ENCODE measurements at places on chromosomes 3 and 15.
A peak's percentile ranks its signal among the peaks of the same experiment; 100 is the strongest.

GRCh38 chr15:71800835-71801745, 9.3 kb upstream of the NR2E3 start:
- DNase-seq = peak; percentile 70

GRCh38 chr3:107662586-107662985, 139.8 kb downstream of the BBX start:
- no peak for DNase-seq

- no peak for DNase-seq
Observed at GRCh38 chr3:171351676-171352075, 108.5 kb downstream of the TNIK start.

- no peak for DNase-seq
Observed at GRCh38 chr3:126646674-126647073, 8.2 kb downstream of the TXNRD3 start.

- no peak for DNase-seq
Observed at GRCh38 chr3:38115645-38116427, 21.1 kb downstream of the ACAA1 start.

DNA sequence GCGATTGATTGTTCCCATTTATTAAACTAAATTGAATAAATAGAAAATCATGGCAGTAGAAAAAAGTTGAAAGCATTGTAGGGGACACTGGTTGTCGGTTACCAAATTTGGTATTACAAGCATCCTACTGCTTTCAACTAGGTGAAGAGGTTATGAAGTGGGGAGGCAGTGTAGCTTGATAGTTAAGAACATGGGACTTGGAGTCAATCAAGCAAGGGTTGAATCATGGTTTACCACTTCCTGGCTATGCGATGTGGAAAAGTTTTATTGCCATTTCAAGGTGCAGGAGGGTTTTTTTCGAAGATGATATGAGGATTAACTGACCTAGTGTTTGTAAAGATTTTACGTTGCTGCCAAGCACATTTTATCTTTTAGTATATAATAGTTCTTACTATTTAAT, 318.2 kb upstream of the KCNH8 start:
- no peak for DNase-seq

DNA sequence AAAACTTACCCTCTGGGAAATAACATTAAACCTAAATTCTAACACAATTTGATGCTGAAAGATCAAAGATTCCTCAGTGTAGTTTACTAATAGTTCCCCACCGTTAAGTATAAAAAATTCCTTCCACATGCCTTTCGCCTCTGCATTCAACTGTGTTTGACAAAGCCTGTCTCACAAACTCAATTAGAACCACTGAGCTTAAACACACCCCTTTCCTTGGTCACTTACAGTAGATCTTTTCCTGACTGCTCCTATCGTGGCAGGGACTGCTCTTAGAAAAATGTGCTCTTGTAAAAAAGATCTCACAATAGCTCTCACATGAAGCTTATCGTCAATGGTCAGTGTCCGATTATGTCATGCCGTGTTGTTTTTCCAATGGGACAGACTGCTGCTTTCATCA, 8.9 kb upstream of the KBTBD8 start:
- DNase-seq = no peak

- no peak for DNase-seq
Observed at GRCh38 chr3:63032881-63033280, 157.7 kb upstream of the CADPS start.

DNA sequence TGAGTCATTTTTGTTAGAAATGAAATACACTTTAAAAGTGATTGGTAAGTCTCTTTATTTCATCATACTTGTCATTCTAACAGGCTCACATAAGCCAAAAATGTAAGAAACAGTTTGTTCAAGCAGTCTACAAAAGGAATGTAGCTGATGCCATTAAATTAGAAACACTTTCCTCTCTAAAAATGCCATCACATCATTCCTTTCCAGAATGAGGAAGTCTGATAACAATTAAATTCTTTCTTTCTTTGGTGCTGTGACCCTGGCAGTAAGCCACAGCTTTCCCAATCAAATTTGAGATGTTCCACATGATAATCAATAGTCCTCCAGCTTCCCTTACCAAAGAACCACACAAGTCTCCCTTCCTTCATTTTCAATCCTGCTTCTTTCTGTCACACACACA, 9.4 kb upstream of the P2RY1 start:
- DNase-seq = no peak

GRCh38 chr3:134797057-134797740, 2.1 kb downstream of the EPHB1 start:
- no peak for DNase-seq

DNA sequence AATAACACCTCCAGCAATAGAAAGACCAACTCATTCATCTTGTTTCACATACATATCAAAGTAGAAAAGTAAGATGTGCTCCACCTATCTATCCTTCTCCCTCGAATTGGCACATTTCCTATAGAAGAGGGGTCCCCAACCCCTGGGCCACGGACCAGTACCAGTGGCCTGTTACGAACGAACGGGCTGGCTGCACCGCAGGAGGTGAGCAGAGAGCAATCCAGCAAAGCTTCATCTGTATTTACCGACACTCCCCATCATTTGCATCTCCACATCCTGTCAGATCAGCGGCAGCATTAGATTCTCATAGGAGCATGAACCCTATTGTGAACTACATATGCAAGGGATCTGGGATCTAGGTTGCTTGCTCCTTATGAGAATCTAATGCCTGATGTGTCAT, 95.0 kb upstream of the CGNL1 start:
- no peak for DNase-seq

DNA sequence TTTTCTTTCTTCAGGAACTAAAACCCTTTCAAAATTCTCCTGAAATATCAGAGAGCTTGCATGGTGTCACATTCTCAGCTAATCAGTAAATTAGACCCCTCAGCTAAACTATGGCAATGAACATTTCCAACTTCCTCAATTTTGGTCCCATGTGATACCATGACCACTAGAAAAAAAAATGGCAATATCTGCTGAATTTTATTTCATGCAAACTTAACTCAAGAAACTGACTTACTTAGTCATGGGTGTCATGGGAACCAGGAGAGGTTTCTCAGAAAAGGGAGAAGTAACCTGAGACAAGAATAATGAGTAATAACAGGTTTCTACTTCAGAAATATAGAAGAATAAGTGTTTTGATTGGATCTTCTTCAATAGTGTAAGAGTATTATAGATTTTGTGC, 784.6 kb upstream of the ALCAM start:
- DNase-seq = no peak

DNA sequence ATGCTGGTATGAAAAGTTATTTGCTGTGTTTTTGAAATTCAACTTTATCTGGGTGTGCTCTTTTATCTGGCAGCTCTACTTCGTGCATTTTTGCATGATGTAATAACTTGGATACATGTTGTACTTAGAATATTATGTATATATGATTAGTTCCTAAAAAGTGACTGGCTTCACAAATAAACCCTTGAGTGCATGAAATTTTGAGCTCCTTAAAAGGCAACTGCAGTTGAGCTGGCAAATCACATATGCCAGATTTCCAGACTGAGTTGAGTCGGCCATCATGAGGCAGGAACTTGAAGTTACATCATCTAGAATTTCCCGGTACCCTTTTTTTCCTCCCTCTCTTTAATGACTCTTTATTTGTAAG, 162.5 kb downstream of the FNDC3B start:
- DNase-seq = no peak

- no peak for DNase-seq
Observed at GRCh38 chr3:158267015-158267414, 157.1 kb downstream of the RSRC1 start.

DNA sequence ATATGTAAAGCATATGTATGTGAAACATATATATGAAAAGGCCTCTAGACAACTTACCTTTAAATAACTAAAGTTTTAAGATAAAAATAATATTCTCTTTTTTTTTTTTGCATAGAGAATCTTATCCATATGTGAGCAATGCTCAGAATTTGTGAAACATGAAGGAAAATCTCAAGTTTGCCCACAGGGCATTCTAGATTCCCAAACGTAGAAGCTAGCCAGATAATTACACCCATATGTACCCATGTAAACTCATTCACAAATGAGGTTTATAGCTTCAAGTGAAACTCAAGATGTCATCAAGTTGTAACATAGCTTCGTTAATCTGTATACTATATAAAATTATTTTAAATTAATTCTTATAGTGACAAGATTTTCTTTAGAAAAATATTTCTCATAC, 537.3 kb upstream of the NR2F2 start:
- DNase-seq = no peak

GRCh38 chr3:66933233-66933632, 64.9 kb upstream of the KBTBD8 start:
- no peak for DNase-seq

- DNase-seq = no peak
Observed at GRCh38 chr3:196621611-196622010, 17.9 kb upstream of the NRROS start.

DNA sequence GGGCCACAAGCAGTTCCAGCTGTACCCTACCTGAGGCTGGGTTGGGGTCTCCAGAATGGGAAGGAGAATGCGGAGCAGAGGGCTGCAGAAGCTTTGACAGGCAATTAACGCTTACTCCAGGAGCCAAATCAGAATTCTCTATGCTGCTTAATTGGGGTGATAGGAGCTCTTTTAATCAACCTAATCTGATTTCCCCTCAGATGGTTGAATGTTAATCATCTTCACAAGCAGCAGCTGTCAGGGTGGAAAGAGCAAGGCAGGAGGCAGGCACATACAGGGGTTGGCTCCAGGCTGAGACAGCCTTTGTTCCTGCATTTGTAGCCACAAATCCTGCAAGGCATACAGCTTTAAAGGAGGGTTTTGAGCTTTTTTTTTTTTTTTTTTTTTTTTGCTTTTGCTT, 2.6 kb downstream of the CILP start:
- DNase-seq = no peak

DNA sequence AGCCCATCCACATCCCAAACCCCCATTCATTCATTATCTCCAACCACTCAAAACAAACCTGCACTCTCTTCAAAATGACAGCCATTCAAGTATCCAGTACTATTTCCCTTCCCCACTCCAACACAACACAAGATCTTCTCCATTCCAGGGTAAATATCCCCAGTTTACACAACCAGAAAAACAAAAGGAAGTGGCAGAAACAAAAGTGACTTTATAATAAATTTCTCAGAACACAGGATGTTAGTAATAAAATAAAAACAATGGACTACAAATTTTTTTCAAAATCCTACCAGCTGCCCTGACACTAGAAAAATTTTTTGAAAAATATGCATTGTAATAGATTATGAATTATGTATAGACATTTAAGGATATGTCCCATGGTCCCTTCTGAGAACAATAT, 14.2 kb downstream of the CPA3 start:
- DNase-seq = no peak

DNA sequence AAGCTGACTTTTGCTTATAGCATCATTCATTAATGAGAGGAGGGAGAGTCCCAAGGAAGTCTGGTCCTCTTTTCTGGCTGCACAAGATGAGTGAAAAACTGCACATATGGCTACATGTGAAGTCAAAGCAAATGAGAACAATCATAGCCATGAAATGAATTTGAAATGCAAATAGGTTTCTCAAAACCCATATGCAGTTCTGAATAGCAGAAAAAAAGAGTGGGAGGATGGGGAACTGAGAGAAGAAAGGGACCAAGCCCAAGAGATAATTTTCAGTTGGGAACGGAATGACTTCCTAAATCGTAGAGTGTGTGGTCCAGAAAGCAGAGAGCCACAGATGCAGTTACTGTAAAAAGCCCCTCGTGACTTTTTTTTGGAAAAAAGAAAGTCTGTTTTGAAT, 66.3 kb downstream of the GTPBP8 start:
- peak; percentile 35 for DNase-seq

DNA sequence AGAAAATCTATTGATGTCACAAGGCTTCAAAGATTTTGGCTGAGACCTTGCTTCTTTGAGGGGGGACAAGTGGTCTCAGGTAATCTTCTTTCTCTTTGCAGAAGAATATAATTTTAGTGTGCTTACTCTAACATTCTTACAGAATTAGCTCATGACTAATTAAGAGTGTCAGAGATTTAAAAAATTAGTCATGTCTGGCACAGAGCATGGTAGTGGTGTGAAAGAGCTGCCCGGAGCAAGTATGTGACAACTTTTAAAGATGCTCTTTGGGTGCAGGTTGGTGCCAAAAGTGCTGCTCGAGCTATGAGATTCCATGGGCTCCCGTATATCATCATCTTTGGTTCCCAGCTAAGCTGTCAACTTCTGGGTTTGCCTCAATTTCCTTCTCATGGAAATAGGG, 31.1 kb downstream of the CYP19A1 start:
- no peak for DNase-seq

DNA sequence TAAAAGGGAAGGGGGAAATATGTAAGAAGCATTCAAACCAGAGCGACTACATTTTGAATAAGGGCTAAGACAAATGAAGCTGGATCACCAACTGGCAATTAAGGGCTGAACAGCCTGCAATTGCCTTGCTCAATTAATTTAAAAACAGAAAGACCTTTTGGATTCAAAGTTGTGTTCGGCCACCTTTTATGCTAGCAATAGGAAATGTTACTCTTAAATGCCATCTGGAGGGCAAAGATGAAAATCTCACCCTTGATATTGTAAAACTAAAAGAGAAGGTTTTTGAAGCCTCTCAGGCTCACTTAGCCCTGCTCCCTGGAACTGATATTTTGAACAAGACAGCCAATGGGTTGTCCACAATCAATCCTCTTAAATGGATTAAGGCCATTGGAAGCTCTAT, 44.2 kb downstream of the ACAD9 start:
- no peak for DNase-seq

- DNase-seq = no peak
Observed at GRCh38 chr3:32975891-32976595, 24.6 kb downstream of the CCR4 start.

GRCh38 chr3:16838561-16838960, 46.2 kb upstream of the PLCL2 start:
- no peak for DNase-seq

DNA sequence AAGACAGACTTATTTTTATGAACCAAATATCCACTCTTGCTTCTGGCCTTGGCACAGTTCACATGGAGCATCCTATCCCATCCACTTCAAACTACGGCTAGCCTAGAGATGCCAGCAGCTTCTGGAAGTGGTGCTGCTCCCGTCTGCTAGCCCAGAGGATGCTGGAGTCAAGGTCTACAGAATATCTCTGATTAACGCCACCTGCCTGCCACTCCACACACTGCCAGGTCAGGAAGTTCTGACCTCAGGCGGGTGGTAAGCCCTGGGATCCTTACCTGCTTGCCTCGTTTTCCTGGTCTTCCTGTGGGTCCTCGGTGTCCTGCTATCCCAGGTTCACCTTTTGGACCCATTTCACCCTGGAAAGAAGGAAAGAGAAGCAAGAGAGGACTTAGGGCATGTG, 42.9 kb downstream of the EAF1 start:
- no peak for DNase-seq

DNA sequence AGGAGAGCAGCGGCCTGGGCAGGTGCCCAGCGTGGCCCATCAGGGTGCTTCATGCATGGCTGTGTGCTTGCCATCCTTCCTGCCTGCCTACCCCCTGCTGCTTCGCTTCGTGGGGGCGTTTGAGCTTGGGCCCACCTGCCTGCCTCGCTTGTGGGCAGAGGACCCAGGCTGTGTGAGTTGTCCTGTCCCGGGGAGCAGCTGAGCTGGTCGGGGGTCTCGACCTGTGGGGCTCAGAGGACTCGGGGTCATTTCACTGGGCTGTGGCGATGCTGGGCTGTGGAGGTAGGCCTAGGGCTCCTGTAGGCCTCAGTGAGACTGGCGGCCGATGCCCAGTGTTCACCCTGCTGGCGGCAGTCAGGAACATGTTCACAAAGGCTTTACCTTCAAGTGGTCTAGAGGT, 12.1 kb upstream of the STAB1 start:
- DNase-seq = no peak
